ENCODE measurements at places on chromosomes 6 and 20.

GRCh38 chr6:152246554-152247337, 390.4 kb downstream of the SYNE1 start:
- no peak for DNase-seq

GRCh38 chr6:50720623-50721022, 7.3 kb downstream of the TFAP2D start:
- no peak for DNase-seq

- no peak for DNase-seq
These were observed 260.6 kb downstream of the PRL start for GRCh38 chr6:22036275-22036674.

DNA sequence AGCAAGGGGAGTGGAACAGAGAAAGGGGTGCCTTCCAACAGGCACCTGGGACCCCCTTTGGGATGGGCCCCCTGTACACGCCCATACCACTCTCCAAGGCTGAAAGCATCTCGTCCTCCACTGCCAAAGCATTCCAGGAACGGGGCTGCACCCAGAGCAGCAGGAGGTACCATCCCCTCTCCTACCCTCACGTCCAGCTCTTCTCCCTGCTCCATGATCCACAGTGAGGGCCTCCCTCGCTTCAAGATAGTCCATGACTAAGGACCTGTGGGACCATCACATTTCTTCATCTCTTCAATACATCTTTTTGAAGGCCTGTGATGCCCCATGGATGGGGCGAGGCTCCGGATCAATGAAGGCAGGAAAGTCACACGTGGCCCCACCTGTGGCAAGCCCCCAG, 209.9 kb downstream of the ANKRD60 start:
- DNase-seq, result no peak

- DNase-seq, result no peak
These were observed 20.7 kb upstream of the DST start for GRCh38 chr6:56663344-56663743.

DNA sequence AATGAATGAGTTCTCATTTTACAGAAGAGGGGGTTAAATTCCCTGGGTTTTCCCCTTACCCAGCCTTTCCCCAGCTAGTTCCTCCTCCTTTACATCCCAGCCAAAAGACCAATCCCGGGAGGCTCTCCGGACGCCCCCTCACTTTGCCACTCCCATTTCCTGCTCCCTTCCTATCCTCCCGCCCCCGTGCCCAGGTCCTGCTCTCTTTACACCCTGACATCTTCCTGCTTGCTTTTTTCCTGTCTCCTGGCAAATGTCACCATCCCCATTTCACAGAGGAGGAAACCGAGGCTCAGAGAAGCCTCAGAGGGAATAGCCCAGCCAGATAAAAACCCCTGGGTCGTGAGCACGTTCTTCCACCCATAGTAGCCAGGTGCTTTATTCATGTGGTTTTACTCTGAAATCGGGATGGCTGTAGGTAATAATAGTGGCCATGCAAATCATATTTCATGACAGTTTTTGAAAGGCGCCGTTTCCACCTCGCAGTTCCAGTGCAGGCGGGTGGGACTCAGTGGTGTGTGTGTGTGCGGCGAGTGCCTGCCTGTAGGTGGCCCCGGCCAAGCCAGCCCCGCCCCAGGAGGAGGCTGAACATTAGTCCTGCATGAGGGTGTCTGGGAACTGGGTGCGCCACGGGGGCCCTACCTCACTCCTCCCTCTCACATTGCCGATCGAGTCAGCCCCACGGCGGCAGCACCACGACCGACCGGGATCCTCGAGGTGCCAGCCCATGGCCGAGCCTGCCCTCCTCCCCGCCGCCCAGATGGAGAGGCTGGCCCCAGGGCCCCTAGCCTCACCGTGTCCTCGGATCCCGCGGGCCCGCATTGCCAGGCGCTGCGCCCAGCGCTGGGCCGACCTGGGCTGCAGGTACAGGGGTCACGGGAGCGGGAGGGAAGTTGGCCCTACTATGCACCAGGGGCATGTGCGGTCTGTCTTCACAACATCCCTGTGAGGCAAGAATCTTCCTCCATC, at the start of gene ARHGAP40:
ARHGAP40 (plus strand) TSS at position 594 of the 969 bp plus-strand sequence.
- no peak for DNase-seq

DNA sequence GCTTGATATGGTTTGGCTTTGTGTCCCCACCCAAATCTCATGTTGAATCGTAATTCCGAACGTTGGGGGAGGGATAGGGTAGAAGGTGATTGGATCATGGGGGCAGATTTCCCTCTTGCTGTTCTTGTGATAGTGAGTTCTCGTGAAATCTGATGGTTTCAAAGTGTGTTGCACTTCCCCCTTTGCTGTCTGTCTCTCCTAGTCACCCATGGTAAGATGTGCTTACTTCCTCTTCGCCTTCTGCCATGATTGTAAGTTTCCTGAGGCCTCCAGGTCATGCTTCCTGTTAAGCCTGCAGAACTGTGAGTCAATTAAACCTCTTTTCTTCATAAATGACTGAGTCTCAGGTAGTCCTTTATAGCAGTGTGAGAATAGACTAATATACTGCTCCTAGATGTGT, 19.9 kb downstream of the PFDN4 start:
- DNase-seq, result no peak

GRCh38 chr6:10409731-10410206, 5.1 kb downstream of the TFAP2A start:
- no peak for DNase-seq

DNA sequence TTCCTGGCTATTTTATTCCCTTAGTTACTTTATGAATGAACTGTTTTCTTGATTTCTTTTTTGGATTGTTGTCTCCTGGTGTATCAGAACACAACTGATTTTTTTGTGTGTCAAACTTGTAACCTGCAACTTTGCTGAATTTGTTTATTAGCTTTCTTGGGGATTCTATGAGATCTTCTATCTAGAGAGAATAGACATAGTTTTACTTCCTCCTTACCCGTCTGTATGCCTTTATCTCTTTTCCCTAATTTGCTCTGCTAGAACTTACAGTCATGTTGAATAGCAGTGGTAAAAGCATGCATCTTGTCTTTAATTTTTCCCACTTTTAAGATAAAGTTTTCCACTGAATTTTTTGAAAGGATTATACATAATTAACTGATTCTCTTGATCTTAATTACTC, 13.2 kb downstream of the RNF146 start:
- DNase-seq, result no peak

DNA sequence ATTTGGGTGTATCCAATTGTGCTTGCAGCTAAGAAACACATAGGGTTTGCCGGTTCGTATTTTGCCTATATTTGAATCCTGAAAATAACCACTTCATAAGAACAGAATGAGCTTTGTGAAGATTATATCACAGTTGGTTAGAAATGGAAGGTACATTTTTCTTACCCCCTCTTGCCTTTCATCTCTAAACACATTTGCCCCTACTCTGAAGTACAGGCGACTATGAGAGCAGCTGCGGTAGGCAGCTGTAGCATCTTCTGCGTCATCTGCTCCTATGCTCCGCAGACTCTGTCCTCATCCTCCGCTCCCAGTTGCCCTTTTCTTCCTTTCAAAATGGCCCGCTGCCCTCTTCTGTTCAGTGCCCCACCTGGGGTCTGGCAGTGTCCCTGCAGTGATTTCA, 47.6 kb upstream of the REV3L start:
- DNase-seq, result no peak

DNA sequence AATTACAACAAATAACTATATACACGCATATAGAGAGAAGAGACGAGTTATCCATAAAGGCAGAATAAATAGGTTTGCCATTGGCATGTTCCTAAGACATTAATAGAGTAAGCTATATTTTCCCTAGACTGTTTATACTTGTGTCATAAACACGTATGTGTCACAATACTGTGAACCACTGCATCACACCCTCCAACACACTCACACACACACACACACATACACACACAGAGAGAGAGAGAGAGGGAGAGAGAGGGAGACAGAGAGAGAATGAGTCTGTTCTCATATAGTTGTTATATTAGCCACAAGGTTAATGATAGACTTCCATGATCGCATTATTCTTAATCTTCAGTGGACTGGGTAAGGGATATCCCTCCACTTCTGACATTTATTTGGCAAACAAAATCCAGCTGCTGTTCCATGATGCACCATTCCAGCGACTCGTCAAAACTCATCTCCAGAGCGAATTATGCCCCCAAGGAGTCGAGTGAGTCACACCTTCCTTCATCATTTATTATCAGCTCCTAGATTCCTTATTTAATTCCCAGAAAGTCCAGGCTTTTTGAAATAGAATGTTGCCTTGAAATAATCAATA, 82.8 kb upstream of the HIVEP1 start:
- DNase-seq, result no peak

DNA sequence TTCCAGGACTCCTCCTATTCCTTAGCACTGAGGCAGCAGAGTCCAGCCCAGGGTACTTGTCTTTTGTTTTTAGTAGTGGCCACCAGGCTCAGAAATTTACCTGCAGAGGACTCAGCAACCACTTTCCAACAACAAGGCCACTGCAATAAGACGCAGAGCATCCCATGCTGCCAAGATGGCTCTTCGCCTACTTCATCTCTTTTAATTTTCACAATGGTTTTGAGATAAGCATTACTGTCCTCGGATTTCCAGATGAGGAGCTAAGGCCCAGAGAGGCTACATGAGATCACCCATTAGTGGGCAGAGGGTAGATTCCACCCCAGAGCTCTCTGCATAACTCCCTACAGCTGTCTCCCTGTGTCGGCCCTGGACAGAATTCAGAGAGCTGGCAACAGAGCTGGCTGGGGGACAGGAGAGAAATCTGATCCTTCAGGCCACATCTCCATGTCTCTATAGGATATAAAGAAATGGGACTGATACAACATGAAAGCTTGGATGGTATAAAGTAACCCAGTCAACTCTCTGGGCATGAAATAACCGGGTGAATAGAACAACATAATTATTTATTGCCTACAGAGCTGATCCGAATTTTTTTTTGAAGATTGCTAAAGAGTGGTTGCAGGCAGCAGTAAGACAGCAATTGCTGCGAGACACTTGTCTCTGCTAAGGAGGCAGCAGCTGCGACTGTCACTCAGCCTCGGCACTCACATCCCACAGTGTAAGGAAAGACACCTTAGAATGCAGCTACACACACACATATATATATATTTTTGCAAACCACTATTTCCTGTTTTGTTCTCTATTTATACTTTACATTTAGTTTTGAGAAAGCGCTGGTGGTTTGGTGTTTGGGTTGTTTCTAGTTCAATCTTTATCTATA, 37.2 kb downstream of the SCML4 start:
- DNase-seq, result peak; percentile 31

GRCh38 chr6:136499370-136499769, 50.9 kb downstream of the MAP7 start:
- DNase-seq, result no peak

DNA sequence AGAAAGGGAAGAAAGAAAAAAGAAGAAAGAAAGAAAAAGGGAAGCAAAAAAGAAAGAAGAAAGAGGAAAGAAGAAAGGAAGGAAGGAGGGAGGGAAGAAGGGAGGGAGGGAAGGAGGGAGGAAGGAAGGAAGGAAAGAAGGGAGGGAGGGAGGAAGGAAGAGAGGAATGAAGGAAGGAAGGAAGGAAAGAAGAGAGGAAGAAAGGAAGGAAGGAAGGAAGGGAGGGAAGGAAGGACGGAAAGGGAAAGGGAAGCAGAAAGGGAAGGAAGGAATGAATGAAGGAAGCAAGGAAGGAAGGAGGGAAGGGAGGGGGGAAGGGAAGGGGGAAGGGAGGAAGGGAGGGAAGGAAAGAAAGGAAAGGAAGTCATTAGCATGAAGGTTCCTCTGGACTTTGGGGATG, 452.9 kb downstream of the TFAP2B start:
- no peak for DNase-seq

DNA sequence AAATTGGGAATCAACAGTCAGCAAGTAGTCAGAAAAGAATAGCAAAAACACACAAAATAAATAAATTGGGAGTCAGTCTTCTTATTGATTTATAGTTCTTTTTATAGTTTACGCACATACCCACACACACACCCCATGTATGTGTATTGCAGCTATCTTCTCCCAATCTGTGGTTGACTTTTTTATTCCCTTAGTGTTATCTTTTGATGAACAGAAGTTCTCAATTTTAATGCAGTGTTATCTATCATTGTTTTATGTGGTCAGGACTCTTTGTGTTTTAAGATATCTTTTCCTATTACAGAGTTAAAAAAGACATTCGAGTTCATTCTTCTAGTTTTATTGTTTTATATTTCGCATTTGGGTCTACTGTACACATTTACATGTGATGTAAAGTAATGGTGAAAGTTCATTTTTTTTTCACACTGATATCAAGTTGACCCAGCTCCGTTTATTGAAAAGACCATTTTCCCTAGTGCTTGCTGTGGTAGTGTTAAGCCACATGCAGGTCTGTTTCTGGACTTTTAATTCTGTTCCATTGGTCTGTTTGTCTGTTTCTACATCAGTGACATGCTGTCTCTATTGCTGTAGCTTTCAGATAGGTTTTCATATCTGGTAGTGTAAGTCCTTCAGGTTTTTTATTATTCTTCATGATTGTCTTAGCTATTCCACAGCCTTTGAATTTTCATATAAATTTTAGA, 78.4 kb downstream of the ZFAND3 start:
- no peak for DNase-seq

- DNase-seq, result no peak
These were observed 163.7 kb downstream of the CARMIL1 start for GRCh38 chr6:25442898-25443297.

GRCh38 chr20:45828589-45828988, 1.5 kb upstream of the TNNC2 start:
- DNase-seq, result no peak
